Mucosa of descending colon (tissue), 3 donors: ENCODE measurements at places on chromosomes 6 and 20. TPM values are rescaled to one million over a fixed set of nuclear protein-coding genes. Genes with fewer than 3 reads are reported as not detected.

DNA sequence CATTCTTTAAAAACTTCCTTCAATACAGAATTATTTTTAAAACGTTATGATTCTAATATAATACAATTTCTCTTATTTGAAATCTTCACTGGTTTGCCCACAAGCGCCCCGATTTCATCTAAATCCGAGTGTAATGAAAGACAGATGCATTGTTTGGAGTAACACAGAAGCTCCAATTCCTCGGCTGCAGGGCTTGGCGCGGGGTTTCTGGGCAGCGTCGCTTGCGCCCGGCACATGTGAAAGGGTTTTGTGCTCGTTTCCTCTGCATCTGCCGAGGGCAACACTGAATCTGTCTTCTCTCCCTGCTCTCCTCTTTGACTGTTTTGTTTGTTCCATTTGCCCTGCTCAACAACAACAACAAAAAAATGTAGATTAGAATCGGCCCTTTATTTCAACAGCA is 248.6 kb upstream of the QKI start:
- DNase-seq = no peak

DNA sequence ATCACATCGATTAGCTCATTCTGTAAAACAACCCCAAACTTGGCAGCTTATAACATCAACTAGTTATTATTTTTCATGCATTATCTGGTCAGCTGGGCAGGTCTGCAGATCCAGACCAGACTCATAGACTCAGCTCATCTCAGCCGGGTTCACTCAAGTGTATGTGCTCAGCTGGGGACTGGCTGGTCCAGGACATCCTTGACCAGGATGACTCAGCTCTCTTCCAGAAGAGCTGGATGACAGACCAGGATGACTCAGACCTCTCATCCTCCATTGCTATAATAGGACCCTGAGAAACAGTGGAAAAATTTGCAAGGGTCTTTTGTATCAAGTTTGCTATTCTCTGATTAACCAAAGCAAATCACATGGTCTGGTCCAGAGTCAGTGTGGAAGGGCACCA is 312.5 kb upstream of the PLCB4 start:
- no peak for DNase-seq

DNA sequence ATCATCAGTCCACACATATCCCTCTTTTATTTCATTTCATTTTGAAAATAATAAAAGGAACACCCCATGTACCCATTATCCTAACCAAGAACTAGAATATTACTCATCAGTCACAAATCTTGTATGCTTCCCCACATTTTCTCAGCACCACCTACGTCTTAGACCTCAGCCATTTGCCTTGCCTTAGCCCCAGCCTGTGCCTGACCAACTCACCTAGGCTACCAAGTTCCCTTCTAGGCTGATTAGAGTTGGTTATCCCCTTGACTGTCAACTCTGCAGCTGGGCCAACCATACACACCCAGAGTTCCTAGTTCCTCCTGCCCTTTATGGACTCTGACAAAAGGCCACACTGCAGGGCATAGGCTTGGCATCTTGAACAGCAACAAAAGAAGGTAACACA is 33.4 kb upstream of the IPCEF1 start:
- DNase-seq = no peak

The SYCP2L gene
- total RNA-seq = 0.57 TPM

The DEFB132 gene
- total RNA-seq = not detected

The TGM3 gene
- total RNA-seq = 0.29 TPM
